ENCODE measurements at places on chromosomes 2 and 18.

DNA sequence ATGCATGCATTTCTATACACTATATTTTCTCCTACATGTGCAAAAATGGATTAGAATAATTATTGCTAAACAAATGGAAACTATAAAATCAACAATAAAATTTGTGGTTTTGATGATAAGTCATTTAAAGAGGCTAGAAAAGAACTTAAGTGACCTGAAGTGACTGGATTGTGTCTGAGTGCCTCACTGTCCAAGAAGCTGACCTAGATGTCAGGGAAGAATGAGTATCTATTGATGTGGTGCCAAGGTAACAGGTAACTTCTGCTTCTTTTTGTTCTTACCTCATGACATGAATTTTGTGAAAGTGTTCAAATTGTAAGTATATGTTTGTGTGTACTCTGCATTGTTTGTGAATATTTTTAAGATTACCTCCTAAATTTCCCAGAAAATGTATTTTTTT, 1623.9 kb upstream of the ACVR2A start:
- DNase-seq: no peak

GRCh38 chr18:63175264-63175663, 144.3 kb downstream of the BCL2 start:
- no peak for DNase-seq

- DNase-seq: no peak
These were observed 10.4 kb upstream of the DNAH7 start for GRCh38 chr2:196079052-196079451.

DNA sequence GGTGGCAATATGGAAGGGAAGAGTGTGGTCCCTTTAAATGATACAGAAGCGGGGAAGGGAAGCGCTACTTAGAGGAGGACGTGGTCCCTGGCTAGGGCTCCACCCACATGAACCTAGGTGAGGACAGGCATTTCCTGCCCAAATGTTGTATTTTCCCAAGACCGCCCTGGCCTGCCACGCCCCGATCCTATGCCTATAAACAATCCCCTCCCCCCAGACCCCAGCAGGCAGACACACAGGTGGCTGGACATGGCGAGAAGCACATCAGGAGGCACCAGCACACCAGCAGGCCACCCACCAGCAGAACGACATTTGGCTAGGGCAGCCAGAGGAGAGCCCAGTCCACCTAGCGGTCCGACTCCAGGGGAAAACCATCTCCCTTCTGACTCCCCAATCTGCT, 47.2 kb downstream of the METTL8 start:
- DNase-seq: no peak
